ENCODE measurements at places on chromosomes 16 and 17. TPM values are rescaled to one million over a fixed set of nuclear protein-coding genes. Genes with fewer than 3 reads are reported as not detected.
A peak's percentile ranks its signal among the peaks of the same experiment; 100 is the strongest.

GRCh38 chr17:10099051-10099571 lies 99.3 kb downstream of the GAS7 start:
- no peak for DNase-seq

The MRPL28 gene
- total RNA-seq, result 156 TPM

DNA sequence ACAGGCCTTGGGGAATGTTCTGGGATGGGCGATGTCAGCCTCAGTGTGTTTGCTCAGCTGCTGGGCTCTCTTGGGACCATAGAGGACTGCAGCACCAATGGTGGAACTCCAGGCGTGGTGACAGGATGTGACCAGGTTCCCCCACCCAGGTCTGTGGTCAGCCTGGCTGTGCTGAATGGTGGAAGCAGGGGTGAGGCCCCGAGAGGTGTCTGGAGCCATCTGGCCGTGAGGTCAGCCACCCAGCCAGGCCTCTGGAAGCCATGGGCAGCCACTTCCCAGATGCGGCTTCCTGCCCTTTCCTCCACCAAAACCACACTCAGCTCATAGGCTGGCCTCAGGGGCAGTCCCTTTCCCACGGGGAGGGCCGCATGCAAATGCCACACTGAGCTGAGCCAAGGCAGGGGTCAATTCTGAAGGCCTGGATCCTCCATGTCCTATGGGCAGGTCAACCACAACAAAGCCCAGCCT lies 7.8 kb upstream of the MAPK7 start:
- peak; percentile 89 for DNase-seq

- no peak for DNase-seq
Measured at GRCh38 chr17:77859035-77859810, 99.3 kb upstream of the TNRC6C start.

DNA sequence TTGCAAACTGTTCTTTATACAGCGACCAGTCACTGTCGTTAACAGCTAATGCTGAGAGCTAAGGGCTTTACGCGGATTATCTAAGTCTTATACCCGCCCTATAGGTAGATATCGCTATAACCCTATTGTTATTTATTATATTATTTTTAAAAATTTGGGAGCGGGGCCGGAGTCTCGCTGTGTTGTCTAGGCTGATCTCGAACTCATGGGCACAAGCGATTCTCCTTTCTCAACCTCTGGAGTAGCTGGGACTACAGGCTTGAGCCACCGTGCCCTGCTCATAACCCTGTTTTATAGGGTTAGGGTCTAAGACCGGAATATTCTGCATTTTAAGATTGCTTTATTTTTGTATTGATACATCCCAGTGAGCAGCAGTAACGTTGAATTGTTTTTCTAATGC lies 24.7 kb downstream of the DEF8 start:
- DNase-seq, result no peak

The NTN3 gene
- total RNA-seq, result not detected

GRCh38 chr17:7405350-7406234 lies 1.7 kb upstream of the TMEM256 start:
- no peak for DNase-seq

GRCh38 chr17:32564325-32564724 lies 77.5 kb downstream of the CDK5R1 start:
- no peak for DNase-seq

GRCh38 chr17:79044462-79044861 lies 20.5 kb downstream of the C1QTNF1 start:
- no peak for DNase-seq

The SIRT7 gene
- total RNA-seq, result 17.3 TPM

The ITGAX gene
- total RNA-seq, result not detected

GRCh38 chr16:57045694-57046381 lies 46.5 kb upstream of the CPNE2 start:
- DNase-seq, result peak; percentile 42

- no peak for DNase-seq
Measured at GRCh38 chr17:48502901-48503300, 27.9 kb downstream of the HOXB1 start.

DNA sequence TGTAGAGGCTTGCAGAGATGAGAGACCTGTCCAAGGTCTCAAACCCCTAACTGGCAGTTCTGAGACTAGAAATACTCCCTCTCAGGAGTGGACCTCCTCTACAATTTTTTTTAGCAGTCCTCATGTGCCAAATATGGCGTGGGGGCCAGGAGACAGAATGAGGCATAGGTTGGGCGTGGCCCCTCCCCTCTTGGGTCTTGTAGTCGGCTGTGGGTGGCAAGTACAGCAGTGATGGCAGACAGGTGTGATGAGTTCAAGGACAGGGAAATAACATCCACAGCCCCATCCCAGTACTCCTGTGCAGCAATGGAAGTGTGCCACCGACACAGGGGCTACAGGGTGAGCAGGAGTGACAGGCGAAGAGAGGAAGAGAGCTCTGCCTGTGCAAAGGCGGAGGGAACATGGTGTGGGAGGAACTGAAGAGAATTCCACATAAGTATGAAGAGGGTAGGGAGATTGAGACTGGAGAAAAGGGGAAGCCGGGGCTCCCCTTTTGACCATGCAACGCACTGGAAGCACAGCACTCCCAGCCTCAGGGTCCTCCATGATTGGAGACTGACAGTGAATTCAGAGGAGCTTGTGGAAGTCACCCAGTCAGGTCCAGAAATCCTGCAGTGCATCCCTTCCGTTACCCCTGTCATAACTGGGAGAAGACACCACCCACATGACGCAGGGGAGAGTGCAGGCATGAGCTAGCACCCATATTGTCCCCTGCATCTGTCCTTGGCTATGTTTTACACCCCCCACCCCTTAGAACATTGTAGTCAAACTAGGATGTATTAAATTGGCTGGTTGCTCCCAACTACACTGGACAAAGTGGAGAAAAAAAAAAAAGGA lies 14.8 kb upstream of the CETP start:
- DNase-seq, result no peak

The NRN1L gene
- total RNA-seq, result not detected

GRCh38 chr16:85419503-85420408 lies 193.4 kb upstream of the GSE1 start:
- DNase-seq, result no peak
